Neural progenitor cell (in vitro differentiated cells): ENCODE measurements at places on chromosomes 13 and 19. TPM values are rescaled to one million over a fixed set of nuclear protein-coding genes. Genes with fewer than 3 reads are reported as not detected.

Gene IRGC
- not detected in 2 replicates for total RNA-seq

Gene TTC9B
- total RNA-seq, result not detected in 2 replicates

Gene TDRD12
- 0.07 and 0.56 TPM in 2 replicates for total RNA-seq

Gene MCF2L
- total RNA-seq, result 40.4 and 59.2 TPM in 2 replicates

DNA sequence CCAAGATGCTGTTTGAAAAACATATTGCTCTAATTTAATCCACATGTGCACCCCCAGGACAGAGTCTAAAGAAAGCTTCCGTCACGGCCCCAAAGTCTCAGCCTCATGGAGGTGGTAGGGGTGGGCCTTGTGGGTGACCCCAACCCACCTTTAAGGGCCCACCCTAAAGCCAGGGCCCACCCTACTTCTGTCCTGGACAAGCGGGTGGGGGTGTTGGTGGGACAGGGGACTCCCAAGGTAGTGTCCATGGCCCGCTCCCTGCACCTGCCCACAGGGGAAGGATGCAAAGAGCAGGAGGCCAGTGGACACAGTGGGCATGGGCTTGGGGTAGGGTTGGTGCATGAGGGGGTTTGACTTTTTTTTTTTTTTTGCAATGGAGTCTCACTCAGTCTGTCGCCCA lies 66.8 kb downstream of the KCTD15 start:
- H3K27me3 ChIP-seq, result no peaks in the 10 kb centered on the region
- H3K27ac ChIP-seq, result no peak overlapping the region
- peaks cover 6% of the 10 kb centered on the region for H3K4me1 ChIP-seq
- DNase-seq, result no peak
